ENCODE measurements at places on chromosomes 12 and 14.

- DNase-seq: no peak
Observed at GRCh38 chr12:93593843-93594242, 21.4 kb downstream of the SOCS2 start.

GRCh38 chr12:117032593-117033381, 66.4 kb downstream of the TESC start:
- no peak for DNase-seq

- DNase-seq: peak; percentile 89
Observed at GRCh38 chr12:105451211-105451610, 120.7 kb downstream of the C12orf75 start.

GRCh38 chr14:61113561-61114225, 132.6 kb downstream of the SLC38A6 start:
- no peak for DNase-seq

- no peak for DNase-seq
Observed at GRCh38 chr14:63654346-63654745, 12.7 kb upstream of the WDR89 start.

- no peak for DNase-seq
Observed at GRCh38 chr14:81272317-81272716, 51.6 kb upstream of the GTF2A1 start.

DNA sequence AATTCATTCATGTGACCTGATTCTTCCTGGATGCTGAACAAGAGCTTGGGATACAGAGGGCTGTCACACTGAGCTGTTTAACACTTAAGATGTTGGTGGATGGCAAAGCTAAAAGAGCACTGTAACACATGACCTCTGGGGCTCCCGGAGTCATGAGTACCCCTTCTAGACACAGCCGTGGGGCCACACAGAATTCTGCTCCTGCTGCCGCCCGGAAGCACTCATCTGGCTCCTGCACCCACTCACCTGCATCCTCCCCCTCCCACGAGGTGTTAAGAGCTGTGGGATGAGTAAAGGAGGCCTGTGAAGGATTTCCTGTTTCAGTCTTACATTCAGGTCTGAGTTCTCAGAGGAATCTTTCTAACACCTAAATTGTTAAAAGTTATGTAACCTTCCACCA, 78.0 kb upstream of the SSTR1 start:
- no peak for DNase-seq

DNA sequence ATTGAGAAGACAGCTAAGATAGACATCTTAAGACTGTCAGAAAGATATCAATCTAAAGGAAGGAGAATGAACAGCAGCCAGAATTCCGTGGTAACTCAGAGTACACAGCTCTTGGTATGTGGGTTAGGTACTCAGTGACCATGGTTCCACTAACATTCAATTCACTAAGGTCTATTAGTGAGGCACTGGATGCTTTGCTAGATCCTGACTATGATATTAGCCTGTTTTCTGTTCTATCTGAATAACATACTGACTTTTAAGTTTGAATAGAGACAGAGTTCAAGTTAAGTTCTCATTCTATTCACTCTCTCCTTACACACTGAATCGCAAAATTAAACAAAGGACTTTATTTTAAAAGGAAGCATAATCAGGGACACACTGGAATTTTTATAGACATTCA, 106.4 kb downstream of the PRKD1 start:
- DNase-seq: no peak

DNA sequence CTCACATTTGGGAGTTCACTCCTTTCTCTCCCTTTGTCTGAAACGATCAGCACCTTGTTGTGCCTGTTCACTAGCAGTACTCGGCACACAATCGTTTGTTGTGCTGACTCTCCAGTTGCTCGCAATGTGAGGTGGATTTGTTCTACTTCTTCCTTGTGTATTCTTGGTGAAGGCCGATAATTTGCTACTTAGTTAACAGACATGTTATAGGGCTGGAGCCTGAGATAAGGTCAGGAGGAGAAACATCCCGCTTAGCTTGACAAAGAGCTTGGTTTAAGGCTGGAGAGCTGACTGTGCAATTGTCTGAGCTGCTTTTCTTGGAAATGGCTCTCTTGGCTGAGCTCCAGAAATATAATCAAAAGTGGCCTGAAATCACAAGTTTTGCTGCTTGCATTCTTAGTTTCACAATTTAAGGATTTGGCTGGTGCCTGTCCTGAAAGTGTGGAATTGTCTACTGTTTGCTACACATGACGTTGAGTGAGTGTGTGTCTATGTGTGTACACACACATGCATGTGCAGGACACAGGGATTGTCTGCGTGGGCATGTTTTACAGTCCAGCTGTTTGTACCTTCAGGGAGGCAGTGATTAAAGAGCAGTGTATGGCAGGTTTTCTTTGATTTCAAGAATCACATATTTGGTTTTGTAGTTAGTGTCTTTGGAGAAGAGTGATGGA, 77.7 kb downstream of the ARF6 start:
- no peak for DNase-seq

DNA sequence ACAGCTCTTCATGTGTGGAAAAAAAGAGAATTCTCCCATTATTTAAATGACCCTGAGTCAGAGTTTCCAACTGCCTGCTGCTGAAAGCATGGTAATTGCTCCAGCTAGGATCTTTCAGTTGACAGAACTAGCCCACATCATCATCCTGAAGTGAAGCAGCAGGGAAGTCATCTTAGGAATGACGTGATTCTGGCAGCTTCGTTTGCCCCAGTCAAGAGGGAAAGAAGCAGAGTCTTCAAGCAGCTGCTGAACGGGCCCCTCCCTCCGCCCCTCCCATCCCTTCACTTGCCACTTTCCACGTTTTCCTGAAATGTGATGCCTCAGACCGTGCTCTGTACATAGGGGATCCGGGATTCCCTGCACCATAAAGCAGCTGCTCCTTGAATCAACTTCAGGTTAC, 455.0 kb upstream of the TMEM132C start:
- no peak for DNase-seq

DNA sequence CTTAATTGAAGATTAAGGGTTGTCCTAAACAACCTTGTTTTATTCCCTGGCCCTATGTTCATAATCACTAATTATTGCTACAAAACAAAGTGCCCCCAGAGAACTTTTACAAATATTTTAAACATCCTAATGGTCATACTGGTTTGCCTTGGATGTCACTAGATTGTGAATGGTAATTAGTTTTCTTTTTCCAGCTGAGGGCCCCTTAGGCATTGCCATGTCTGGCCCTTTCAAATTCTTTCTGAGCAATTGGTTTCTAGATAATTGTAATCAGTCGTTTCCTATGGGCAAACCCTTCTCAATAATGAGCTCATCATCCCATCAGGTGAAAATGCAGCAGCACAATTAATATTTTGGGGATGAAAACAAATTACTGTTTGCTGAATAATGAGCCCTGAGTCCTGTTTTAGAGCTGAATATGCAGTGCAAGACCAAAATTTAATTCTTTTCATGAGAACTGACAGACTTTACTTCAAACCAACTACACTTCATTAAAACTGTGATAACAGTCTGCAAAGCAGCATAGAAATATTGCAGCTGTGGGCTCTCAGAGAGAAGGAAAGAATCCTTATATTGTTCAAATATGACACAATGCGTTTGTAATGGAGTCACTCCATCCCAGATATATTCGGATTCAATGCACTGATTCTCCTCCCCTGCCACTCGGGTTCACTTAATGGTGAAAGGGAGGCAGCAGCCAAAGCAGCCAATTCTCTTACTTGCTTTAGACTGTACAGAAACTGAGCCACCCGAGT, 67.7 kb upstream of the ARHGAP5 start:
- no peak for DNase-seq

GRCh38 chr14:23409475-23409874, 1.4 kb upstream of the MYH6 start:
- no peak for DNase-seq

DNA sequence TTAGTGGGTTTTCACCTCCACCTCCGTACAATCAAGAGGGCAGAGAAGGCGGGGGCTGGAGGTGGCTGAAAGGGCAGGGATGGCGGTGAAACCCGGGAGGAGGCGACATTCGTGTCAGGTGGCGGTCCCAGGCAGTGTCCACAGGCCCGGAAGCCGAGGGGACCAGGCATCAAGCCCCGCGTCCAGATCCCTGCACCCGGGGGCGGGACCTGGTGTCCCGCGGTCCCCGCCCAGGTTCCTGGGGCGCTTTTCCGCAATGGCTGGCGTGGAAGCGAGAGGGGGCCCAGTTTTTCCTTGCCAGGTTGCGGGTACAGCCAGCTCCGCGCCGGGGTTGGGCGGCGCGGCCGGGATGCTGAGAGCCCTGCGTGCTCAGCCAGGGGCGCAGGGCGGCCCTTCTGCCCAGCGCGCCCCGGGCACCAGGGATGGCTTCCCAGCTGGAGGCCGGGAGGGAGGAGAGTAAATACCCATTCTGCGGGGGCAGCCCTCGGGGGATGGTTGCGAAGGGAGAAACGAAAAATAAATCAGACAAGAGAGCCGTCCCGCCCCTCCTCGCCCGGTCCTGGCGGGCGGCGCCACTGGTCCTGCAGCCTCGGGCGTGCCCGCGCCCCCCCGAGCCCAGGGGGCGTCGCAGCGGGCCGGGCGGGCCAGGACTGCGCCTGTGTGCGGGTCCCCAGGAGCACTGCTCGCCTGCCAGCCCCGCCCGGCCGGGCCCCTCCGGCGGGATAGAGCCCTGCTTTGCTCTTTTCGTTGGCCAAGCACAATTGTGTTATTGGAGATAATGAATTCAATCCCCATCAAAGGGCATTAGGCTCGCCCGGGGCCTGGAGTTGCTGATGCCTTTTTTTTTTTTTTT, 11.5 kb downstream of the FOXA1 start:
- DNase-seq: no peak

GRCh38 chr14:63878052-63878451, 25.2 kb downstream of the SYNE2 start:
- DNase-seq: no peak

- DNase-seq: peak; percentile 87
Observed at GRCh38 chr12:18383203-18383602, 121.9 kb downstream of the PIK3C2G start.

DNA sequence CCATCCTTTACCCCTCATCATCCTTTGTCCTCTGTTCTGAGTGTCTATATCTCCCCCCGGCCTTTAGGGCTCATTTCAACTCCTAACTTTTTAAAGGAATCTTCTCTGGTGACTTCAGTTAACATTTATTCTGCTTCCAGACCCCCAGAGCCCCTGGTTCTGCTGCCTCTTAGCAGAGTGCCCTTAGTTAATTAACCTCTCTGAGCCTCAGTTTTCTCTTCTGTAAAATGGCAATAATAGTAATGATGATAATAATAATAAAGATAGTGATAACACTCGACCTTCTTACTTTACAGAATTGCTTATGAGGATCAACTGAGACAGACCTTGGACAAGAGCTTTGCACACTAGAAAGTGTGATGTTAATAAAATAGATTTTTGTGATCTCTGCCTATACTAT, 6.4 kb upstream of the C12orf43 start:
- no peak for DNase-seq

DNA sequence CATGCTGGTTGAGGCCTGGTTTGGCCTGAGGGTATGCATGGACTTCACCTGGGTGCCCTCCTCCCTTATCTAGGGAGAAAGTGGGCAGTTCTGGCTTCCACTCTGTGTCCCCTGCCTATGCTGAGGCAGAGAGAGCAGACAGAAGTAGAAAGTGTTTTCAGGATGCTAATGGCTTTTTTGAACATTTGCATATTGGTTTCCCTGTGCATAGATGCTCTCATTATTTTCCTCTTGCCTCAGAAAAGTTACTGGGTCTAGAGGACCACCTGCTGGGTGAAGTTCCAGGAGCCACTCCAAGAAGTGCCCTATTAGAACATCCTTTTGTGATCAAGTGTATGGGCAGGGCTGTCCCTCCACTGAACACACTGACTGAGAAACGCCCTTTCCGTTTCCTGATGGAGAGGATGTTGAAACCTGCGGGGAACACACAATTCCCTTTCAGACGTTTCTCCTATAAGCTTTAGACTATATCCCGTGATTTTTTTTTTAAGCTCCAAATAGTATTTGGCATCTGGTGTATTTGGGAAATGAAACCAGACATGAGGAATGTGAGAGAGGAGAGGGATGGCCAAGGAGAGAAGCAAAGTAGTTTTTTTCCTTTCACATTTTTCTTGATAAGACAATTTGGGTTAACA, 66.6 kb downstream of the DAAM1 start:
- peak; percentile 60 for DNase-seq

GRCh38 chr14:38000340-38000739, 207.4 kb upstream of the SSTR1 start:
- DNase-seq: no peak

DNA sequence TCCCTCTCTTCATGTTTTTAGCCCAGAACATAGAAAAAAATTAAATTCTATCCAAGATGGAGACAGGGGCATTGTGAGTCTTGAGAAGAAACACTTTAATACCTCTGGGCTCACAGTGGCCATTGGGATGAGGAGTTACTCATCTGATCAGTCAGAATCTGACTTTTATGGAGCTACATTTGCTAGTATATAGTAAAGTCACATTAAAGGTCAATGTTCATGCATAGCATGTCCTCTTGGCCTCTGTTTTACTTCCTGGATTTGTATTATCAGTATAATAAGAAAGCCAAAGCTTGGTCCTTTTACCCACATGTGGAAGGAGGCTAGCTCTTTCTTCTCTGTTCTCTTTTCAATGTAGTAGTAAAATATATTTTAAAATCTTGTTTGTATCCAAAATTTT, 93.6 kb upstream of the CNOT2 start:
- DNase-seq: no peak

GRCh38 chr12:16454481-16454880, 107.0 kb downstream of the MGST1 start:
- no peak for DNase-seq

All from NCI-H226 (cell line).